Small intestine (tissue), 16 donors: ENCODE measurements at places on chromosomes 3 and 15. TPM values are rescaled to one million over a fixed set of nuclear protein-coding genes. Genes with fewer than 3 reads are reported as not detected.
A peak's percentile ranks its signal among the peaks of the same experiment; 100 is the strongest.

The EID1 gene
- polyA plus RNA-seq, result 81.3 TPM

DNA sequence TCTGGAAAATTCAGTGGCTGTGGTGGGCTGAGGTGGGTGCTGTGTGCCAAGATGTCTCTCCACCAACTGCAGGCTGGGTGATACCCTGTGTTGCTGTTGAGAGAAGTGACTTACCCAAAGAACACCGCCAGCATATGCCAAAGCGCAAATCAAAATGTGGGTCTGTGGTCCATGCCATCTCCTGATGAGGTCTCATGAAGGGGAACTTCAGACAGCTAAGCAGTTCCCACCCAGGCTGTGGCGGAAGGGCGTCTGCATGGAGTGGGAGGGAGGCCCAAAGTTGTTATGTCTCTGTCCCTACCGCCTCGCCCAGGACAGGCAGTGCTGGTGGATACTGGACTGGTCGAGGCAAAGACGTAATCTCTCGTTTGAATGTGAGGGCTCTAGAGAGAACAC lies 70.9 kb upstream of the PLXNA1 start:
- H3K36me3 ChIP-seq, result no peaks in the 10 kb centered on the region
- no peaks in the 10 kb centered on the region for H3K4me1 ChIP-seq
- H3K27ac ChIP-seq, result no peak overlapping the region
- no peaks in the 10 kb centered on the region for H3K27me3 ChIP-seq
- DNase-seq, result no peak

DNA sequence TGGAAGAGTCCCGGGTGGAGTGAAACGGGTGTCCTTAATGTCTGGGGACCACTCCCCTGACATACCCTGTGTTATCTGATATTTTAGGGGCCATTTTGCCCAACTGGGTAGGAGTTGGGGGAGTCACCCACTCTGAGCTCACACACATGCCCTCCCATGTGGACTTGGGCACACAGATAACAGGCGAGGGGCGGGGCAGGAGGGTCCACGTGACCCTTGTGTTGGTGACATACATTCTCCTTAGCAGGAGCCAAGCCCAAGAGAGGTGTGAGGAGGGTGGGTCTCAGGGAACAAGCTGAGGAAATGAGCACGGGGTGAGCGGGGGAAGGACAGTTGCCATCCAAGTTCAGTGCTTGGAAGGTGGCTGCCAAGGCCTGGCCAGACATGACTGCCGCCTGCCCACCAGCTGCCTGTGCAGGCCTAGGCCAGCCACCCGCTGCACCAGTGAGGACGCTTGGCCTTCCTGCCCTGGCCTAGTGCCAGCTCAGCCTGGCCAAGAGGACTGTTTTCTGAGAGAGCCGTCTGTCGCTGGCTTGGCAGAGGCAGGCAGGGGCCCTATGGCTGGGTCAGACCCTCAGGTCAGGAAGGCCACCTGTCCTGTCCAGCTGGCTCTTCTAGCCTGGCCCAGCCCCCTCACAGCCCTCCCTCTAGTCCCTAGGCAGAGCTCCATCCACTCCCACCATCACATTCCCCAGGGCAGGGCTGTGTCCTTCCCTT lies 31.3 kb upstream of the TMEM115 start:
- peaks cover 23% of the 10 kb centered on the region for H3K4me1 ChIP-seq
- no peak overlapping the region for H3K4me3 ChIP-seq
- H3K36me3 ChIP-seq, result peaks cover 4% of the 10 kb centered on the region
- H3K27ac ChIP-seq, result peak overlapping the region; percentile 45

DNA sequence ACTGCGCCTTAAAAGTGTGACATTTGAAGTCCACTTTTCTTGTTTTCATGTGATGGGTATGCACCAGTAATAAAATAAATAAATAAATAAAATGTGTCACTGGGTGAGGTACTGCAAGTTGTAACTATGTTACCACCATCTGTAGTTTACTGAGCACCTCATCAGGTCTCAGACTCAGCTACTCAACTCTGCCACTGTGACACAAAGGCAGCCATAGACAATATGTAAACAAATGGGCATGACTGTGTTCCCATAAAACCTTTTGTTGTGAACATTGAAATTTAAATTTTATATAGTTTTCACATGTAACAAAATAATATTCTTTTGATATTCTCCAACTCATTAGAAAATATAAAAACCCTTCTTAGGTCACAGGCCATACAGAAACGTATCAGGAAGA lies 120.1 kb downstream of the DNAJB8 start:
- H3K27me3 ChIP-seq, result no peaks in the 10 kb centered on the region
- H3K36me3 ChIP-seq, result no peaks in the 10 kb centered on the region
- peaks cover 27% of the 10 kb centered on the region for H3K4me1 ChIP-seq

DNA sequence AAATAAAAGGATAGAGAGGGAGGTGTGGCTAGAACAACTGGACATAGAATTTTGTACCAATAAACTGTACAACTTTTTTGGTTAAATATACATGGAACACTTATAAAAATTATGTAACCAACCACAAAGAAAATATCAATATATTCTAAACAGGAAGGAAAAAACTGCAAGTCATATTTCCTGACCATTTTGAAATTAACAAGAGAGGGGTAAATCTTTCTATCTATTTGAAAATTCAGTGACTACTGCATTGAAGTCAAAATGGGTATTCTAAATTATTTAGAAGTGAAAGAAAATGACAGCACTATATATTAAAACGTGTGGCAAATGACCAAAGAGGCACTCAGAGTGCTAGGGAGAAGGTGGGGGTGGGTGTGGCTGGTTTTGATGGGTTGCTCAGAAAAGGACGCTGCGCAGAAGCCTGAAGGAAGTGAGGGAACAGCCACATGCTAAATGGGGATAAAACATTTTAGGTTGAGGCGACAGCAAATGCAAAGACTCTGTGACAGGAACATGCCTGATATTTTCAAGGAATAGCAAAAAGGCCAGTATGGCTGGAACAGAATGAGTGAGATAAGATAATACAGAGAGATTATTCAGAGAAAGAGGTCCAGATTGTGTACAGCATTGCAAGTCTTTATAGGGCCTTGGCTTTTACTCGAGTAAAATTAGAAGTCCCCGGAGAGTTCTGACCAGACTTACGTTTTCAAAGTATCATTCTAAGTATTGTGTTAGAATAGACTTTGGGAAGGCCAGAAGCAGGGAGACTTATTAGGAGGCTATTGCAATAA lies 41.1 kb downstream of the ERICH6 start:
- no peaks in the 10 kb centered on the region for H3K36me3 ChIP-seq
- no peak for DNase-seq
- H3K4me3 ChIP-seq, result no peak overlapping the region
- H3K27me3 ChIP-seq, result no peaks in the 10 kb centered on the region

DNA sequence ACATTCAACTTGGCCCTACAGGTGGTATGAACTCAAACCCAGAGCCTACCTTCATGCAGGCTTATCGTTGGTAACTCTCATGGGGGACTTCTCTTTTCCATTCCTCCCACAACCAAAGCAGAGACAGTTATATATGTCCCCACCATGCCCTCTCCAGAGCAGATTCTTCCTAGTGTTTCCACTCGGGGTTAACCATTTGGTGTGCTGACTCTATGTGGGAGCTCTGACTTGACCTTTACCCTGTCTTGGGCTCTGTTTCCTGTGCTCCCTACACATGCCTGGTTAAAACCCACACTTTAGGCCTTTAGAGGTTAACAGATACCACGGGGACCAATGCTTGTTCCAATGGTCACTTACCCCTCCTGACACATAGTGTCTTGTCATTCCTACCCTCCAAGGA lies 80.7 kb downstream of the FSIP1 start:
- H3K27me3 ChIP-seq, result no peaks in the 10 kb centered on the region
- no peaks in the 10 kb centered on the region for H3K4me1 ChIP-seq
- H3K4me3 ChIP-seq, result no peak overlapping the region

DNA sequence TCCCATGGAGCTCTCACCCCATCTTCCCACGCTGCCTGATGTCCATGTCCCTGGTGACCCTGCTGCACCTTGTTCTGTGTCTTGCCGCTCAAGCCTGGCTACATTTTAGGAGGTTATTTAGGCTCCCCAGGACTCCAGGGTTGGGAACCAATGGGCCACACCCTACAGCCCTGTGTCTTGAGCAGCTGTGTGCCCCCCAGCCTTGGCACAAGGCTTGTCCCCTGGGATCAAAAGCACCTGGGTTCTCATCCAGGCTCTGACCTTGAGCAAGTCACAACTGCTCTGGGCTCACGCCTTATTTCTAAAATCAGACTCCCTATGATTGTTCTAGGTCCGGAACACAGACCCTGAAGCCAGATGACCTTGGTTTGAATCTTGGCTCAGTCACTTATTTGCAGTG lies 14.1 kb downstream of the SPSB4 start:
- no peaks in the 10 kb centered on the region for H3K4me1 ChIP-seq
- no peak for DNase-seq
- no peak overlapping the region for H3K4me3 ChIP-seq
- no peak overlapping the region for H3K27ac ChIP-seq
- H3K36me3 ChIP-seq, result no peaks in the 10 kb centered on the region
